ENCODE measurements at places on chromosomes 1 and 21. TPM values are rescaled to one million over a fixed set of nuclear protein-coding genes. Genes with fewer than 3 reads are reported as not detected.

DNA sequence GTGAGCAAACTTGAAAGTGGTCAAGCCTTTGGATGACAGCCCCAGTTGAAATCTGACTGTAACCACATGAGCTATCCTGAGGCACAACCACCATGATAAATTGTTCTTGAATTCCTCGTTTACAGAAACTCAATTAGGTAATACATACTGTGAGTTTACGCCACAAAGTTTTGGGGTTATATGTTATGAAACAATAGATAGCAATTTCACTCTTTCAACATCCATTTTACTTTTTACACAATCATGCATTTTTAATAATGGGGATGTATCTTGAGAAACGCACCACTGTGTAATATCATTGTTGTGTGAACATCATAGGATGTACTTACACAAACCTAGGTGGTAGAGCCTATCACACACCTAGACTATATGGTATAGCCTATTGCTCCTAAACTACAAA is 35.4 kb downstream of the OR2C3 start:
- no peaks in the 10 kb centered on the region for H3K4me1 ChIP-seq
- H3K27me3 ChIP-seq, result peaks cover 8% of the 10 kb centered on the region
- no peaks in the 10 kb centered on the region for H3K36me3 ChIP-seq
- H3K4me3 ChIP-seq, result no peak overlapping the region
- DNase-seq, result no peak

DNA sequence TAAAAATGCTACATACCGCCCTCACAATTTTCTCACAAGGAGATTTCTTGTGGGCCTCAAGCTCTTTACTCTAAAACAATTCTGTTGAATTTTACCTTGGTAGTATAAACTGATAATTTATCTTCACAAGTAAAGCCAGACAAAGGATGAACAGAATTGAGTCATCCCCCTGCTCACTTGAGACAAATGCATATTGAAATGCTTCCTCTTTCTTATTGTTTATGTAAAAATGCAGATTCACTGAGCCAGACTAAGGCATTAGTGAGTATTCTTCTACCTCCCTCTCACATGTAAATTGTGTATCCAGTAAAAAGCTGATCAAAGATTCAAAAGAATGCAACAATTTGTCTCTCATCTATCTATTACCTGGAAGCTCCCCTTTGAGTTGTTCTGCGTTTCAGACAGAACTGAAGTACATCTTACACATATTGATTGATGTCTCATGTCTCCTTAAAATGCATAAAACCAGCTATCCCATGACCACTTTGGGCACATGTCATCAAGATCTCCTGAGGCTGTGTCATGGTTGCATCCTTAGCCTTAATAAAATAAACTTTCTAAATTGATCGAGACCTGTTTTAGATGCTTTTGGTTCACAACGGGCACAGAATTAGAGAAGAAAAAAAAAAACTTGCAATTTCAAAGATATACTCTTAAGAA is 743.1 kb upstream of the B3GALT2 start:
- H3K36me3 ChIP-seq, result peaks cover 1% of the 10 kb centered on the region
- H3K27me3 ChIP-seq, result no peaks in the 10 kb centered on the region
- no peak overlapping the region for H3K27ac ChIP-seq
- no peaks in the 10 kb centered on the region for H3K4me1 ChIP-seq
- no peak overlapping the region for H3K4me3 ChIP-seq

DNA sequence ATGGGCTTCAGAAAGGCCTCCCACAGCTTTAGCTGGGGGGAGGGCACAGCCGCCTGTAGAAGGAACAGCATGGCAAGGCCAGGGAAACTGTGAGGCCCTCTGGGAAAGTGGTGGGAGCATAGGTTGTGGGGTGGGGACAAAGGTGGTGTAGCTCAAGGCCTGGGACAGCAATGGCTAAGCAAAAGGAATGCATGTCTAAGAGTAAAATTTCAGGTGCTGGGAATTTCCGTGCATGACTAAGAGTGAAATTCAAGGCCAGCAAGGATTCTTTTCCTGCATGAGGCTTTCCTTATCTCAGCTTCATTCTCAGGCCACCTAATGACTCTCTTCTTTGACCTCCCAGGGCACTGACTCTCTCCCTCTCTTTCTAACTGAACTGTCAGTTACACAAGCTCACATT is 86.5 kb upstream of the WNT4 start:
- no peaks in the 10 kb centered on the region for H3K4me1 ChIP-seq
- peaks cover 14% of the 10 kb centered on the region for H3K27me3 ChIP-seq
- H3K27ac ChIP-seq, result no peak overlapping the region
- DNase-seq, result no peak
- H3K4me3 ChIP-seq, result no peak overlapping the region

LRRC53 gene
- not detected for total RNA-seq

DNA sequence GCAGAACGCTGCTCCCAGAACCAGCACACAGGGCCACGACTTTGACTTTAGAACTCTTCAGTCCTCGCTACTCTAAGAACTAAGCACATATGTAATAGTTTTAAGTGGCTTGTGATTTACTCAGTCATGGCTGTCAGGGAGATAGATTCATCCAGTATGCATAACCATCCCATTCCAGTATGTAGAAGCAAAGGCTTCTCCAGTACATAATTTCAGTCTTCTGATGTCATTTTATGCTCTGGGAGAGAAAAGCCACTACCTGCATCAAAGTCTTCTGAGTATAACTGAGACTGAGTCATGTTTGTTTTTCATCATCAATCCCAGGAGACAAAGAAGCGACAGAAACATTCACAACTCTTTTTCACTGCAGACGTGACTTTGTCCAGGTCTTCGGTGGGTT is 885.7 kb downstream of the PLA2G4A start:
- no peaks in the 10 kb centered on the region for H3K27me3 ChIP-seq
- DNase-seq, result no peak
- H3K4me3 ChIP-seq, result no peak overlapping the region
- no peaks in the 10 kb centered on the region for H3K4me1 ChIP-seq
- no peak overlapping the region for H3K27ac ChIP-seq
